ENCODE measurements at places on chromosomes 16 and 17.

- DNase-seq = peak; percentile 63
Measured at GRCh38 chr16:71526111-71526631, at the start of gene CHST4. Gene CHST4 (plus strand): TSS chr16:71526426. CDS start chr16:71536678, 10,252 bp downstream.

GRCh38 chr17:56772442-56772841 lies 61.3 kb downstream of the C17orf67 start:
- DNase-seq = no peak

DNA sequence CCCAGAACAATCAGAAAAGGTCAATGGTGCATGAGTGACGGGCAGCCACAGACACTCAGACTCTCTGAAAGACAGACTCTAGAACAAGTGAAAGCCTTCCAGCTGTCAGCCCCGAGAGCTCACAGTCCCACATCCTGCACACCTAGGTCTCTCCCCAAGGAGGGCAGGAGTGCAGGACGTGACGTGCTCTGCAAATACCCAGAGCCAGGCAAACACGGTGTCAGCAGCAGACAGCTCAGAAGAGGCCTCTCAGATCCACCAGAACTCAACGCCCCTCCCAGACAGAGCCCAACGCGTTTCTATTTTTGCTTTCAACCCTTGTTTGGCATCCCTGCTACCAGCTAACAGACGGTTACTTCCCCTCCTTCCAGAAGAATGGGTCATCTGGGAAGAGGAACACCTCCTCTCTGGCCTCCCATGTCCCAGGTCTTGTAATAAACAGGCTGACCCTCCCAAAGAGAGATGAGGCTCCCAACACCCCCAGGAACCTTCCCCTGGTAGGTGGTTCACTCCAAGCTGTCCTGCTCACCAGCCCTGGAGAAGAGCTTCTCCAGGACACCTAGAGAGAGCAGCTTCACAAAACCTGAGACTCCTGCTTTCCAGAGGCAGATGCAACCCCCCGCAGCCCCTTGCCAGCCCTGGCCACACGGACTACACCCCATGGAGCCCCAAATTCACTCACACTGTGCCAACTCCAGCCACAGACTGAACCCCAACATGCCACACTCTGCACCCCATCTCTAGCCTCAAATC lies 7.6 kb downstream of the PITPNM3 start:
- DNase-seq = no peak

- DNase-seq = no peak
Measured at GRCh38 chr17:26774291-26775218, 519.4 kb upstream of the WSB1 start.

DNA sequence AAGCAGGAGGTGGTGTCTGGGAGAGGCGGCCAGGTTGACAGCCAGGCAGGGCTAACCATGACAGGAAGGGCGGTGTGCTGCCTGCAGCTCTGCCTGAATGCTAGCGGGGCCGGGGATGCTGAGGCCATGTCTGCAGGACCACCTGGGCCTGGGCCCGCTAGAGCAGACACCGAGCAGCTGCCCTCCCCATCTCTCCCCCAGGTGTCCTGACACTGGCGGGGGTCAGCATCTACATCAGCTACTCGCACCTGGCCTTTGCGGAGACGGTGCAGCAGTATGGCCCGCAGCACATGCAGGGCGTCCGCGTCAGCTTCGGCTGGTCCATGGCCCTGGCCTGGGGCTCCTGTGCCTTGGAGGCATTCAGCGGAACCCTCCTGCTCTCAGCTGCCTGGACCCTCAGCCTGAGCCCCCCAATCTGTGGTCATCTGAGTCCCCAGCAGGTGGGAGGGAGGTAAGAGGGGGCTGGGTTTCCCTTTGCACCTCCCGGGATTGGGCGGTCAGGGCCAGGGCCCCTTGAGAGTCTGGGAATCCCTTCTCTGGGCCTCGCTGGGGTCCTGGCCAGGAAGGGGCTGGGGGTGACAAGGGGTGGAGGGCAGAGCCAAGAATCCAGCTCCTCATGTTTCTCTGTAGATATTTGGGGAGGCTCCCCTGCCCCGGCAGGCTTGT lies 7.5 kb downstream of the TMEM235 start:
- no peak for DNase-seq

Data from astrocyte (in vitro differentiated cells and primary cell).